ENCODE measurements at places on chromosomes 1 and 21.

- DNase-seq, result no peak
Measured at GRCh38 chr1:94858276-94858675, 38.1 kb downstream of the SLC44A3 start.

DNA sequence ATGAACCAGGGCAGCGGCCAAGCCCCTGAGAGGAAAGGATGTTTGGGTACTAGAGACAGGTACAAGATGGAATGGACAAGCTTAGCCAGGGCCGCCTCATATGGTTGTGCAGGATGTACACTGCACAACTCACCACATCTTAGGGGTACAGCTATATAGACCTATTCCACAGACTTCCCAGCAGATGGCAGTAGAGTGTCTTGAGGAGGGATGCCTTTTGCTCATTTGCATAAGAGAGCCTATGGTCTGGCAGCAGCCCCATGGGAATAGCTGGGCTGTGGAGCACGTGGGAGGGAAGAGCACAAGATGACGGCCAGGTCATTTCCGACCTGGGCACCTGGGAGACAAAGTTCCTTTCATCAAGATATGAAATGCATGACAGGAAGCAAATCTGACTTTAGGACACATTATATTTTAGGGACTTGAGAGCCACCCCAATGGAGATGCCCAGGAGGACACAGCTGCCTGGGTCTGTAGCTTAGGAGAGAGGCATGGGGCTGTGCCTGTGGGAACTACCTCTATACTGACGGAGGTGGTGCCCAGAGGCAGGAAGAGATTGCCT is 215.5 kb downstream of the KCNJ6 start:
- DNase-seq, result no peak

- DNase-seq, result no peak
Measured at GRCh38 chr1:145960468-145961108, 2.8 kb upstream of the LIX1L start.

DNA sequence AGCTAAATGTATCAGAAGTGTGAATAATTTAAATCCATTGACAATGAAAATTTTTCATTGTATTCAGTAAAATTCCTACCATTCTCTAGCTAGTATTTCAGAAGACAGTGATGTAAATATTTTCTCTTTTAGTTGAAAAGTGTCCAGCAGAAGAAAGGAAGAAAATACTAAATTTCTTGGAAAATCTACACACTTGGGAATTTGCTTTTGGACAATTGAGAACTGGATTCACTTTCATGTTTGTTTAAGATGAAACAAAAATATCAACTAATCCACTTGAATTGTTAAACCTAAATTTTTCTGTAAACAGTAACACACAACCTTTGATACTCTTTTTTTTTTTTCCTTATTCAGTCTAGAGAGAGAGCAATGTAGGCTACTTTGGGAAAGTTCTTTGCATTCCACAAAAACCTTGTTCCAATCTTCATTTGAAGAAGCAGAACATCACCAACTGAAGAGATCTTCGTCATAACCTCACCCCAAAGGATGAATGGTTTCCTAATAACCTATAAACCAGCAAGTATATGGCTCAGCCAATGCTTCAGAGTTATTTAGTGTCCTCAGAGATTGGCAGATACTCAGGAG is 155.1 kb upstream of the GORAB start:
- no peak for DNase-seq

GRCh38 chr21:40200126-40200525 is 332.9 kb downstream of the PCP4 start:
- DNase-seq, result no peak

All from activated naive CD4-positive, alpha-beta T cell (primary cell).